Mammary epithelial cell (primary cell): ENCODE measurements at places on chromosomes 1 and 21. TPM values are rescaled to one million over a fixed set of nuclear protein-coding genes. Genes with fewer than 3 reads are reported as not detected.

The CR1L gene
- total RNA-seq: not detected in 2 replicates

The SPATC1L gene
- total RNA-seq: 5.0 TPM

The ESRRG gene
- 0.40 TPM in 1 of 2 replicates, not detected in the other for total RNA-seq

The MMP23B gene
- total RNA-seq: 2.1 and 2.3 TPM in 2 replicates

The TCHH gene
- total RNA-seq: not detected

The AKT3 gene
- total RNA-seq: 16.2 TPM

The MPL gene
- total RNA-seq: 0.17 TPM

The HMCN1 gene
- 60.2 TPM for total RNA-seq
